ENCODE measurements at places on chromosomes 5 and 9.

DNA sequence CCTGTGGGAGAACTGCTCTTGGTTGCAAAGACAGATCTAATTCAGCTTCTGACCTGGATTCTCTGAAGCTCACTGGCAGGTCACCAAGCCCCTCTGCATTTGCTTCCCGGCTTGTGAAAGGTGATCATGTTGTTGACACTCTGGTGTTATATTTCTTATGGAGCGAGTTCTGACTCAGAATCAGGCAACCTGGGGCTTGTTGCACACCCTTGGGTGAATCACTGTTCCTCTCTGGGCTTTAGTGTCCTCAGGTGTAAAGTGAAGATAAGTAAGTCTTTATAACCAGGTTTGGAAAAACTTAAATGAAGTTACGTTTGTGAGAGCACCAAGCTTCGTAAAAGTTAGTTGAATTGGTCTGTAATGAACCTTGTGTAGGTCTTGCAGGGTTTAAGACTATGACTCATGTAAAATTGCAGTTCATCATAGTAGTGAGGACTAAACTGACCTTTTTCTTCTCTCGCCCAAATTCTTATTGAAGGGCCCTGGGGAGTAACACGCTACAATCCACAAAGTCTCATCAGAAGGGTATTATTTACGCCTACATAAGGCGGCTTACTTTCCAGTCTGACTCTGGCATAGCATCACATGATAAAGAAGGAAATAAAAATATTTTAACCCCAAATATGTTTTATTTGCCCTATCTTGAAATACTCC is 218.6 kb downstream of the TMEM38B start:
- no peak for DNase-seq

DNA sequence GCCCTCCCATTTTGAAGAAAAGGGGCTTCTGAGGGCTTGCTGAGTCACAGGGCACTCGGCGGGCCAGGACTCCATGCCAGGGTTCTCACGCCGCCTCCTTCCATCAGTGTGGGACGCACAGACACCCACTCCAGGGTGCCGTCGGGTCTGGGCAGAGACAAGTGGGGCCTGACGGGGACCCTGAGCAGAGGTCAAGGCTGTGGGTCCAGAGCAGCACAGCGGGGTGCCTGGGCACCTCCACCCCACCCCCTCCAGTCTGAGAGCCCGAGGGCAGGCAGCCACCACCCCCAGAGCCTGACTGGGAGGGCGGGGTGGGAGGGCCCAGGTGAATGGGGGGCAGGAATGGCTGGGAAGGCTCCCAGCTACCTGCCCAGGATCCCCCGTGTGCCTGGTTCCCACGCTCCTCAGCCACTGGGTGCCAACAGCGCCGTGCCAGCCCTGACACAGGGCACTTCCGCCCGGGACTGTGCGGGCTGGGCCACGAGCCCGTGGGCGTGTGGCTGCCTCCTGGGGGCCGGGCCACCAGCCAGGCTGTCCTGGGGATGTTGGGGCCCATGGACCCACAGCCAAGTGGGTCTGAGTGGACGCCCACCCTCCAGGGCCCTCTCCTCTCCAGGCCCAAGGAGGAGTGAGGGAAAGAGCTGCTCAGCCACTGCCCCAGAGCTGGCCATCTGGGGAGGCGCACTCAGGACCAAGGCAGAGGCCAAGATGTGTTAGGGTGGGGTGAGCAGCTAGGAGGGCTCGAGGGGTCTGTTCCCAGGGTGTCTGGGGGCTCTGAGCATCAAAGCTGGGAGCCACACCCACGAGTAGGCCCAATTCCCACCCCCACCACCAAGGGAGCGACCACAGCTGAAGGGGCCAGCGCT is 10.1 kb upstream of the NRARP start:
- no peak for DNase-seq

DNA sequence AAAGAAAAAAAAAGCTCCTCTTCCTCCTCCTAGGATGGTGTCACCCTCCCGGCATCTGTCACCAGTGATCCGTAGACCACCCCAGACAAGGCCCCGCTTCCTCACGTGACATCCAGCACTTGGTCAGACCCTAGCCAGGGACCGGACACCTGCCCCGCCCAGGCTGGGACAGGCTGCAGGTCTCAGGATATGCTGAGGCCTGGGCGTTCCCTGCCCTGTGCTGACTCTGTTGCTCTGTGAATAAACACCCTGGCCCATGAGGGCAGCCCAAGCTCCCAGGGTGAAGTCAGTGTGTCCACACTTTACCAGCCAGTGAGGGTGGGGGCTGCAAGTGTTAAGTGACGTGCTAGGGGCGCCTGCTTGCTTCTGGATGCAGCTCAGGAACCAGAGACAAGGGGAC is 5.6 kb downstream of the EDF1 start:
- DNase-seq = no peak

- DNase-seq = no peak
Measured at GRCh38 chr9:117929868-117930267, 225.7 kb downstream of the TLR4 start.

GRCh38 chr5:173148354-173148753 is 4.0 kb downstream of the BNIP1 start:
- no peak for DNase-seq

GRCh38 chr5:68950930-68951329 is 142.9 kb upstream of the SLC30A5 start:
- no peak for DNase-seq
